ENCODE measurements at places on chromosomes 12 and 14. TPM values are rescaled to one million over a fixed set of nuclear protein-coding genes. Genes with fewer than 3 reads are reported as not detected.

SLC17A8 gene
- total RNA-seq, result 2.0 TPM

GNB3 gene
- 0.74 TPM for total RNA-seq

MAP4K5 gene
- total RNA-seq, result 76.7 TPM

MDGA2 gene
- 51.1 TPM for total RNA-seq

THTPA gene
- 16.7 TPM for total RNA-seq

EPS8 gene
- 72.0 TPM for total RNA-seq

WDR89 gene
- total RNA-seq, result 22.4 TPM

GLT1D1 gene
- 9.6 TPM for total RNA-seq

TMEM132D gene
- 4.9 TPM for total RNA-seq

NAB2 gene
- 16.0 TPM for total RNA-seq

ABCD2 gene
- total RNA-seq, result 13.3 TPM

RNF212B gene
- total RNA-seq, result not detected

TAS2R14 gene
- total RNA-seq, result 9.8 TPM

GUCY2C gene
- under 0.01 TPM for total RNA-seq

RAB5B gene
- 47.9 TPM for total RNA-seq

IFNG-AS1 gene
- total RNA-seq, result not detected

FOXN4 gene
- 0.25 TPM for total RNA-seq

TAS2R50 gene
- 6.6 TPM for total RNA-seq

ZNF641 gene
- total RNA-seq, result 34.4 TPM

C14orf93 gene
- 3.2 TPM for total RNA-seq

SLC38A4 gene
- total RNA-seq, result 0.74 TPM

SERPINA5 gene
- not detected for total RNA-seq

ACOT6 gene
- total RNA-seq, result not detected

GAS2L3 gene
- total RNA-seq, result 57.3 TPM

LYZ gene
- total RNA-seq, result 3.2 TPM

PTPRQ gene
- 0.49 TPM for total RNA-seq

ACSS3 gene
- 6.9 TPM for total RNA-seq

ZBTB39 gene
- total RNA-seq, result 7.9 TPM

RBP5 gene
- 0.25 TPM for total RNA-seq

ST8SIA1 gene
- 16.0 TPM for total RNA-seq

All from temporal lobe (tissue), 4 donors.